MM.1S (cell line): ENCODE measurements at places on chromosomes 5 and 9.

- H3K4me3 ChIP-seq = no peak overlapping the region
- peaks cover 7% of the 10 kb centered on the region; the same call in 1 of the 2 replicates for H3K27me3 ChIP-seq
- no peaks in the 10 kb centered on the region for H3K4me1 ChIP-seq
- no peak overlapping the region for H3K27ac ChIP-seq
- no peaks in the 10 kb centered on the region for H3K36me3 ChIP-seq
Observed at GRCh38 chr5:179239256-179240135, 105.8 kb downstream of the ADAMTS2 start.

- H3K27me3 ChIP-seq = no peaks in the 10 kb centered on the region
- H3K27ac ChIP-seq = no peak overlapping the region
- H3K4me1 ChIP-seq = no peaks in the 10 kb centered on the region
- H3K36me3 ChIP-seq = no peaks in the 10 kb centered on the region
- DNase-seq = no peak
Observed at GRCh38 chr5:39256477-39257235, 37.3 kb upstream of the FYB1 start.

- H3K27ac ChIP-seq = no peak overlapping the region
- no peaks in the 10 kb centered on the region for H3K36me3 ChIP-seq
- no peaks in the 10 kb centered on the region for H3K27me3 ChIP-seq
- H3K4me1 ChIP-seq = no peaks in the 10 kb centered on the region
- DNase-seq = no peak
Observed at GRCh38 chr5:34865091-34865490, 26.1 kb downstream of the TTC23L start.

- H3K4me1 ChIP-seq = peaks cover 30% of the 10 kb centered on the region
- no peaks in the 10 kb centered on the region for H3K36me3 ChIP-seq
- no peaks in the 10 kb centered on the region for H3K27me3 ChIP-seq
- DNase-seq = no peak
- H3K4me3 ChIP-seq = no peak overlapping the region
Observed at GRCh38 chr5:56172241-56172640, 60.9 kb downstream of the ANKRD55 start.

GRCh38 chr5:96597438-96598020 lies 64.6 kb upstream of the CAST start:
- H3K4me1 ChIP-seq = no peaks in the 10 kb centered on the region
- no peak overlapping the region for H3K4me3 ChIP-seq
- DNase-seq = no peak
- H3K27ac ChIP-seq = no peak overlapping the region
